ENCODE measurements at places on chromosomes 5 and 9.
A peak's percentile ranks its signal among the peaks of the same experiment; 100 is the strongest.

GRCh38 chr5:9864791-9865190, 234.6 kb upstream of the TAS2R1 start:
- DNase-seq: no peak

- DNase-seq: no peak
These were observed 41.9 kb downstream of the VCAN start for GRCh38 chr5:83513491-83513890.

DNA sequence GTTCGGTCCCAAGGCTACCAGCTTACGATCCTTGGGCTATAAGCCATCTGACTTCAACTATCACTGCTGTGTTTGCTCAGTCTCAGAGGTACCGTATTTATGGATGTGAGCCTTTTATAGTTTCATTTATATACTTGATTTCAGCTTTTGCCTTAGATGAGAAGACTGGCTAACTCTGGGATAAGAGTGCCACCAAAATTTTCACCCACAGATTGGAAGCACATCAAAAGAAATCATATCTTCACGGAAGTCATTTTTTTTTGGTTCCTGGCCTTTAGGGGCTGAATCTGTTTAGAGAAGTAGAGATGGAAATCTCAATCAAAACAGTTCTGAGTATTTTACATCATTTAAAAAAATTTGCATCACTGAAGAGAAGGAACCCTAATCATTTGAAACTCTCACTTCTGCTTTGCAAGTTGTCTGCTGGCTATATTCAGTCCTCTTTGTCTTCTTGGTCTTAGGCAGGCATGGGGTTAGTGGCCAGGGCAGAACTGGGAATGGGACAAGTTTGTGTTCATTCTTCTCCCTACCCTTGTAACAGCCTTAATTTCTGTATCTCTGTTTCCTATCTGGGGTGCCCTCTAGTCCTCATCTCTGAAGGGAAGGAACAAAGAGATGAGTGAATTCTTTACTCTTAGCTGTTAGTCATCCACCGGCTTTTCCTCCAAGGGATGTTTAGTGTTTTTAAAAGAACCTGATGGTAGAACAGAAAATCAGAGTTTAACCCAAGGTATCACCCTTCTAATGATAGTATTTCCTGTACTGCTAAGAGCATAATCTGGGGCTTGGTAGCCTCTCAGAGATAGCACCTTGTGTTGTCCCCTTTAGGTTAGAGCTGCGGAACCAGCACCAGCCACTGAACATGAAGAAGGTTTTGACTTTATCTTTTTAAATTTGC, 14.1 kb upstream of the TNFAIP8 start:
- DNase-seq: no peak

DNA sequence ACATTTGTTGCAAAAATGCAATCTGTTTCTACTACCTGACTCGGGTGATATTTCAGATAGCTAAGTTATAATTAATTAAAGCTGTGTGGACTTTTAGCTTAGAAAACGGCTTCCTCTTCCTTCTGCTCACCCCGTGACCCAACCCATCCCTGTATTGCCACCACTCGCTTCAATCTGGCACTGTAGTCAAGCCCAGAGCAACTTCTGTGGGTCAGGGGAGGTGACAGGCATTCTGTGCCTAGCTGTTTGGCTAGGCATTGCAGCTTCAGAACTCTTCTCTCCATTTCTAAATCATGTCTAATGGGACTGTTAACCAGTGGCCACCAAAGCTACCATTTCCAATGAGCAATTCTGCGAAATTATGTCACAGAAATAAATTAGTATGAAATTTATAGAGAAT, 179.7 kb upstream of the TLX3 start:
- DNase-seq: no peak

GRCh38 chr9:6938873-6939272, 181.1 kb downstream of the KDM4C start:
- DNase-seq: no peak

DNA sequence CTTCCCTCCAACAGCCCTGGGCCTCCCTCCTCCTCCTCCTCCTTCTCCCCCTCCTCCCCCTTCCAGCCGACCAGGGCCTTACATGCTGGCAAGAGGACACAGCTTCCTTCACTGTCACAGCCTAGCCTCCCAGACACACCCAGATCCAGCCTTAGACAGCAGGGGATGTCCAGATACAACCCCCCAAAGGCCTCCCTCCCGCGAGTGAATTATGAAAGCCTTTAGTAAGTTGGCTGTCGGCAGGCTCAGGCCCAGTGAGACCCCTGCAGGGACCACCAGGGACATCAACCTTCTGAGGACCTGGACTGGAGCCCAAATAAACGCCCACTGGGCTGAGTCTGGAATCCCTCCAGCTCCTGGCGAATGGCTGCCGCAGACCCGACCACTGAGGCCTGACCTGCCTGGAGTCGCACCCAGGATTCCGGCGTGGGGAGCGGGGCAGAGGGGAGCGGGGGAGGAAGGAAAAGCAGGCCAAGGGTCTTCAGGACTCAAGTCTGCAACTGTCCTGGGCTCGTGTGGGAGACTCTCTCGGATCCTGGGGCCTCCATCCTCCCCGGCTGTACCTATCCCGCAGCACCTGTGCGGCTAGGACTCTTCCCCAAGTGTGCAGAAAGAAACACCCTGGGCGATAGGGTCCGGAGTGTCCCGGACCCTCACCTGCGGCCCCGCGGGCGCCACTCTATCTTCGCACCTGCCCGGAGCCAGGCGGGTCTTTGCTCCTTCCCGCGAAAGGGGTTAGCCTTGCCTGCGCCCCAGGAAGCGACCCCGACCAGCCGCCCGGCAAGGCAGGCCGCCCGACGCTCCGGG, 705 bp downstream of the SEPTIN8 start:
- peak; percentile 53 for DNase-seq

GRCh38 chr5:175520321-175520720, 42.0 kb downstream of the SFXN1 start:
- DNase-seq: no peak

GRCh38 chr5:31291323-31291854, 97.9 kb downstream of the CDH6 start:
- no peak for DNase-seq

DNA sequence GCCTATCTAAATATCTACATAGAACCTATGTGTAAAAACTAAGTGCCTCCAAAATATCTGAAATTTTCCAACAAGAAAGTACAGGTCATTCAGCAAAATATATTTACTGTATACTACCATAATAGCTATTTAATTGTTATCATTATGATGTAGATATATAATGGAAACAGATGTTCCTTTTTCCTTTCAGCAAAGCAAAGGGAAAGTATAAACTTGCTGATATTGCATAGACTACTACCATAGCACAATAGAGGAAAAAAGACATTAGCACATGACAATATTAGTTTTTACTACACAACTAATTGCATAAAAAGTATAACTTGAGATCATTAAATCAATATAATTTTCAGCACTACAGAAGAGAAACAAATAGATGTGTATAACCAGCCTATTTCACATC, 14.9 kb downstream of the NR2F1-AS1 start:
- DNase-seq: no peak

GRCh38 chr5:16082053-16082452, 97.5 kb downstream of the MARCHF11 start:
- peak; percentile 27 for DNase-seq

DNA sequence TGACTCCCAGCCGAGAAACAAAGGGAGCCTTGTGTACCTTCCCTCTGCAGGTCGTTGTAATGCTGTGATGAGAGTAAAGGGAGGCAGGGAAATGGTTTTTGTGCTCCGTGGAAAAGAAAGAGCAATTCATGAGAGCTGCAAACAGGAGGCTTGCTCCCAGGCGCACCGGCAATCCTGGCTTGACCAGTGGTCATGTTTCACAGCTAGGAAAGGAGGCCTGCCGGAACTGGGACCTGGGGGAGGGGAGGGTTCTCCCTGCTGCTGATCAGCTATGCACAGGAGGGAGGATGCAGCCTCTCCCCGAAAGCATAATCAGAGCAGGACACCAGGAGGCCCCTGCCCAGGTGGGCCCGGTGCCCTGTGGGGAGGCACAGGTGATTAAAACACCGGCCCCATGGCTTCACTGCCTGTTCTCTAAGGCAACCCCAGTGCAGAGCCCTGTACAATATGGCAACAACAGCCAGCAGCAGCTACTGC, 131.3 kb downstream of the ZDHHC21 start:
- no peak for DNase-seq

- DNase-seq: no peak
These were observed 659.4 kb upstream of the ADAMTS16 start for GRCh38 chr5:4480528-4481349.

DNA sequence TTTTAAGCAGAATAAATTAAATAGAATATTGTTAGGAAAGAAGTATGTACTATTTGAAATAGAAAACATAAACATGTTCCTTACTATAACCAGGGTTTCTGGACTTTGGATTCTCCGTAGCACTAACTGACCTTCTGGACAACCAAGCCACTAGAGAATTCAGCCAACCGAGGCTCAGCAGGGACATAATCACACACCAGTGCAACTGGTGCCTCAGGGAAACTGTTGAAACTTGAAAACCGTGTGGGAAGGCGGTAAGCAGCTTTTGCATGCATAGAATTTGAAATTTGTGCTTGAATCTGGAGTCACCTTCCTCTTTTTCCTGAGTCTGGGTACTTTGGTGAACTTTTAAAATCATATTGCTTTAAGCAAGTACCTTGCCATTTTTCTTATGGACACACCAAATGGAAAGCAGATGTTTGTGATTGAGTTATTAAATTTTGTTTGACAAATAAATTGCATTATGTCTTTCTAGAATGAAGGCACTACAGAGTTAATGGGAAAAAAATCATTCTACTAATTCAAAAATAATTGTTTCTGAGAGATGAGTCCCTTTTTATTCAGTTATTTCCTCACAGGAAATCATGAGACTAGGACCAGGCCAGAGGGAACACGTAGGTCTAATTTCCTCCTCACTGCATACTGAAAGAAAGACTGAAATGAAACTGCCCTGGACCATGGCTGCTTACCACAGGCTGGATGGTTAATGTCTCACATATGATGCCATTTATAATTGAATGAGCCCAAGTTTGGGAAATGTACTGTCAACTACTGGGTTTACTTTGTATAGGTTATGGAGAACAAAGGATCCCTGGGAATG, 20.6 kb upstream of the SCAMP1 start:
- DNase-seq: no peak

- DNase-seq: no peak
These were observed 65.6 kb downstream of the CDK5RAP2 start for GRCh38 chr9:120514405-120514804.

- DNase-seq: no peak
These were observed 283.9 kb downstream of the ADAMTS6 start for GRCh38 chr5:65197531-65198455.

DNA sequence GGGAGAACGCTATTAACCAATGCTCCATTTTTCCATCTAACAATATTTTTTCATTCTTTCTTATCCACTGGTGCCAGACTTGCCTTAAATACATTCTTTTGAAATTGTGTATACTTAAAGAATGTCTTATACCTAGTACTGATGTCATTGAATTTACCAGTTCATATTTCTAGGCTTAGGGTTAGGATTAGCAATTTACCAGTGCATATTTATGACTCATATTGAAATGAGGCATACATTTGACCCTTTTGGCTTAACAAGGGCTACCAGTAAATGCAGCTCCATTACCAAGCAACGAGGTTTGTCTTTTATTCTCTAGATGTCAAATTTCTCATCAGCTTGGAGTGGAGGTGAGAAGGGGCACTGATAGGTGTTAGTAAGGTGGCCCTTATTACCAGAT, 89.5 kb downstream of the CDH9 start:
- DNase-seq: no peak

- peak; percentile 21 for DNase-seq
These were observed 909 bp downstream of the NDFIP1 start for GRCh38 chr5:142109331-142110045.

DNA sequence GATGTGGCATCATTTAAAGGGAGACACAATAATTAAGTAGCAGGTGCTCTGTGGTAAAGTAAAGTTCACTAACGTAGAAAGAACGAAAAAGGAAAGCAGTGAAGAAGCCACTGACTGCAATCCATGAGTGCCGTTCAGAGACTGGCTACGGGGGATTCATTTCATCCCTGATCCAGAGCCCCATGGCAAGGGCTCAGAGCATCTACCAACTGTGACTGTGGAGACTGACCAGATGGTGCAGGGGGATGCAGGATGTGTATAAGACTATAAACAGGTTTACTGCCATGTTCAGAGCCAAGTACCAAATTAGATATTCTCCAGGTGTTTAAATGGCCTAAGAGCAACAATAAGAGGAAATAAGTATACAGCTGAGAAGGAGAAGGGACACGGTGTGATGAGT, 47.7 kb downstream of the MARCHF11 start:
- no peak for DNase-seq

GRCh38 chr5:91312698-91313097, 70.4 kb downstream of the ARRDC3 start:
- no peak for DNase-seq

GRCh38 chr5:127292030-127292735, 1.6 kb downstream of the MEGF10 start:
- DNase-seq: no peak

GRCh38 chr9:71910650-71911060, 338 bp downstream of the ABHD17B start:
- DNase-seq: peak; percentile 63

DNA sequence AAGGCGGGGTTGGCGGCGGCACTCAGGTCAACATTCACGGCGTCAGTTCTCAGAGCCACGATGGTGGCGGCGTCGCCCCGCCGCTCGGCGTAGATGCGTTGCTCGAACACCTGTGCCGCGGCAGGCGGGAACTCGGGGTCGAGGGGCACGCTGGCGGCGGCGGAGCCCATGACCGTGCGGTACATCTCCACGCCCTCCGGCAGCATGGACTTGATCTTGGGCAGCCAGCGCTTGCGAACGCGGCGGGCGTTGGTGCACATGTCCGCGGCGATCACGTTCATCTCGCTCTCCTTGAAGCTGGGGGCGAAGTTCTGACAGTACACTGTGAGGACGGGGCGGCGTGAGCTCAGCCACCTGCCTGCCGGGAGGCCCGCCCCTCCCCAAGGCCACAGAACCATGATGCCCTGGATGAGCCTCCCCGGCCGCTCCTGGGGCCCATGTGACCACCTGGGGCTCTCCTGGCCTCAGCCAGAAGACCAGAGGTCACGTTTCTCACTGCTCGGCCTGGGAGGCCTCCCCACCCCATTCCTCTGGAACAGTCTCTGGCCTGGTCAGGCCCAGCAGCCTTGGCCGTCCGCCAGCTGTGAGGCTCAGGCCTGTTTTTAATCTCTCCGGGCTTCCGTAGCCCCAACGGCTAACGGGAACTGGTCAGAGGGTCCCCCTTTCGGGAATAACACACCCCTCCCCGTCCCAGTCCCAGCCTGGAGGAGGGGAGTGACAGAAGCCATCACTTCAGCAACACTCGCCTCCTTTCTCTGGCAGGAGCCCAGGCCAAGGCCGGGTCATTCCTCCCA, 50.7 kb upstream of the UBAC1 start:
- DNase-seq: peak; percentile 78

DNA sequence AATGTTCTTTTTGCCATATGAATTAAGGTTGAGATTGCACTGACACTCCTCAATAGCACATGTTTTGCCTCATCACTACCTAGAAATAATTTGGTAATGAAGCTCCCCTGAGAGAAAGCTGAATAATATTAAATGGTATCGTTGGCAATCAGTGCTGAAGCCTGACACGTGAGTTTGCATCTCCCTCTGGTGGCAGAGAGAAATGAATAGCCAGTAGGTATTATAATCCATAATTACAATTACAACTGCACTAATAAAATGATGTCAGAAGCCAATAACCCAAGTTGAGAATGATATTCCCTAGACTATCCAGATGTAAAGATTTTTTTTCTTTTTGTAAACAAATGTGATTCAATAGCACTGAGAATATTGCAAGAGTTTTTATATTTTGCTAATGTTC, 700.3 kb downstream of the PTPRD start:
- DNase-seq: no peak

Data from AG20443 (cell line).